NCI-H1092 treated with DMSO at 0.1 percent for 48 hours (cell line): ENCODE measurements at places on chromosomes 6 and 20.

- DNase-seq = peak; percentile 9
Observed at GRCh38 chr20:9359561-9360308, 154.7 kb upstream of the LAMP5 start.

GRCh38 chr6:92690997-92691599 lies 728.3 kb downstream of the EPHA7 start:
- no peak for DNase-seq

GRCh38 chr6:12013307-12013719 lies 1.2 kb downstream of the HIVEP1 start:
- peak; percentile 23 for DNase-seq

- DNase-seq = no peak
Observed at GRCh38 chr6:165178056-165178455, 131.3 kb downstream of the C6orf118 start.

DNA sequence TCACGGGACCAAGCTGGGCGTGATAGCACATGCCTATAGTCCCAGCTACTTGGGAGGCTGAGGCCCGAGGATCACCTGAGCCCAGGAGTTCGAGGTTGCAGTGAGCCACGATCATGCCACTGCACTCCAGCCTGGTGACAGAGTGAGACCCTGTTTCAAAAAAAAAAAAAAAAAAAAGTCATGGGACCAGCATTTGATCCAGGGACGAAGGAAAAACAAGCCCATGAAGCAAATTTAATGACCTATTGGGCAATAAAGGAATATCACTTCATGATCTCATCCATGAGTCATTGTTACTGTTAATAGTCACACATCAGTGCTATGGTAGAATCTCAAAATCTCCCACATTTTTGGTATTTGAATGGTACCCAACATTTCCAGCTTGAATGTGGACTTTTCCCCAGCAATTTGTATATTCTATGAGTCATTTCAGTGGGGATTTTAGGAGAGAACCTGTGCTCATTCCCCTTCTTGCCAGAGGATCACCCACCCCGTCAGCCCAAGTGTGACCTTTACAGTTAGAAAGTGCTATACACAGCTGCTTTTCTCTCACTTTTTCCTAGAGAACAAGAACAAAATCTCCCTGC lies 8.5 kb upstream of the SOD2 start:
- DNase-seq = no peak

DNA sequence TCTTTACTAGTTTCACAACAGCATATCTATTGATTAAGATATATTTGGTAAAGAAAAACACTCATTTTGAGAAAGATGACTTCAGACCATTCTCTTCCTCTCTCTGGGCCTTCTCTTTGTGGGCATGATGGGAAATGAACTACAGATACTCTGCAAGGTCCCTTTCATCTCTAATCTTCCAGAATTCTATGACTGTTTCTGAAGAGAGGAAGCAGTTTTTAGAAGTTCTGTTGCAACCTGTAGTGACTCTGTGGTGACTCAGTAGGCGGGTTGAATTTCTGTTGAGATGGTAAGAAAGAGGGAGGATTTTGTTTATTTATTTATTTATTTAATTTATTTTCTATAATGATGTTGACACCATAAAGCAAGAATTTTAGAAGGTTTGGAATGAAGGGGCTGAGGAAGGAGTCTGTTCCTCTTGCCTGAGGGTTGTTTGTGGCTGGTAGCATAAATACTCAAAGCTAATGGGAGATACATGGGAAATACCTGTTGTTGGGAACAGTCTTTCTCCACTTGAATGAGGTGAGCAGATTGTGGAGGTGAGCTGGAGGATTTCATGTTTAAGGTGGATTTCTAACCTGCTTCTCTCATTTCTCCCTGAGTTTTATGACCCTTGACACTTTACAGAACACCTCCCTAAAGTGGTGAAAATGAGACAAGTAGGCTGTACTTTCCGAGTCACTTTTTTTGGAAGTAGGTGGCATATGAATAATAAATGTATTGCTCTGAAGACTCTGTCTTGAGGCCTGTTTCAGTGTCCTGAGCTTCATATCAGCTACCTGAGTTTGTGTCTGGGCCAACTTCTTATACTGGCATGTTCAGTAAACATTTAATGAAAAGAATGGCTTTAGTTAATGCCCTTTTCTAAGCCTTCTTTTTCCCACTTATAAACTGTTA lies 15.0 kb downstream of the ACSS2 start:
- no peak for DNase-seq

DNA sequence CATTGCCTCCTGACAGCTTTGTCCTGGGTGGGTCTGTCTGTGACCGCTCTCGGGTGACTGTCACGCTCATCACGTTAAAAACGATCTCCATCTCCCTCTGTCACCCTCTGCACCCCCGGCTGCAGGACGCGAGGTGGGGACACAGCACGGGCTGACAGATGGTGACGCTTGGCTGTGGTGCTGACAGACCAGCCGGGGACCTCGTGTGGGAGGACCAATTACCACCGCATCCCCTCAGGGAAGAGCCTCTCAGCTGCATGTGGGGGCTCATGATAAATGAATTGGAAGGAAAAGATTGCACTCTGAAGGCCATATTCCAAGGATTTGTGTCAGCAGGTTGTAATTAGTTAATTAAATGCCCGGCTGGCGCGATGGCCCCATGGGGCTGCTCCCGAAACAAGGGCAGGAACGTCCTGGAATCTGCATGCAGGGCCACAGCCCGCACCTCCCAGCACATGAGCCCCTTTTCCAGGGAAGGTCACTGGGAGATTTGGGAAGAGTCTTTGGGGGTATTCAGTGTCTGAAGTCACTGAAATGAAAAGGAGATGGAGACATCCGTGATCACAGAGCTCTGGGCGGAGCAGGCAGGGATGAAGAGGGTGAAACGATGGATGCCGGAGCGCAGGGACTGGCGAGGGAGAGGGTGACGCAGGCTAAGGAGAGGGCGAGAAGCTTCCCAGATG lies 87.1 kb downstream of the ERMARD start:
- DNase-seq = no peak

DNA sequence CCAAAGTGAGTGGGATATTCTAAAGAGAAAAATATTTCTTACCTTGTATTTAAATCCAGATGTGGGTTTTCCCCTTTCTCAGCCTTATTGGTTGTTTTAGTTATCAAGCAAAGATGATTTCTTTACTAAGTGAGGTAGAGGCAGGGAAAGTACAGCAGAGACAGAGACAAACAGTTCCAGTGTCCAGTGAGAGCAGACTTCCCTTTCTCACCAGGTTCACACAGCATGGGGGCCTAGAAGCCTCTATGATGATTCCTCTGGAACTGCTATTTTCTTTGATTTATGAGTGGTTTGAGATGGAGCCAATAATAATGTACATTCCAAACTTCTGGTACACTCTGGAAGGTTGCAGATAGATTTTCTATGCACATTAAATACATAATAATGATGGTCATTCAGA lies 234.0 kb upstream of the MARCKS start:
- no peak for DNase-seq

DNA sequence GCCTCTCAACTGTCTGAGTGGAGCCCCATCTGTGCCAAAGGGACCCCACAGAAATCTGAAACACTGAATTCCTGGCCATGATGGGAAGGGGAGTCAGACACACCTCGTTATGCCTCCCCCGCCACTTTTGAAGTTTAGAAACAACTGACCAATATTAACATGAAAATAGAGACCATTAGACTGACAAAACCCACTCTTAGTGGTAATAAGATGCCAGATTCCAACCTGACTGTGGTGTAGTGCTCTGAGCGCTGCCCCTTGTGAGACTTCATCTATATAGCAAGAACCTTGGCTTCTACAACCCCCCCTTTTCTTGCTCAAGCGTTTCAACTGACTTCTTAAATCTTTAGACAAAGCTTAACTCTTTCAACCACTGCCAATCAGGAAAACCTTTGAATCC lies 46.1 kb upstream of the UNC93A start:
- DNase-seq = no peak

DNA sequence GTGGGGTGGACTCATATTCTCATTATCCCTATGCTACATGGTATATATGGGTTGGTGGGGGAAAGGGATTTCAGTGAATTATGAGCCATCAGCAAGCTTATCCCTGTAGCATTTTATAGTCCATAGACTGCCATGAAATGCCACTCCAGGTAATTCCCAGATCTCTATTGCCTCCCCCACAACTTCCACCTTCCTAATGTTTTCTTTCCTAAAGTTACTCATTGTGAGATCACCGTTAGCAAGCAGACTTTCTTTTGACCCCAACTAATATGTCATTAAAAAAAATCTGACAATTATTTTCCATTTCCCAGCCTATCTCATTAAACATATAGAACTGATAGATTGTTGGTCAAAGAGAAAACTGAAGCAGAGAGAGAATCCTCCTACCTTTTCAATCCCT lies 40.7 kb upstream of the TBX18 start:
- no peak for DNase-seq

GRCh38 chr6:63527658-63528514 lies 44.4 kb upstream of the LOC128125822 start:
- DNase-seq = no peak

DNA sequence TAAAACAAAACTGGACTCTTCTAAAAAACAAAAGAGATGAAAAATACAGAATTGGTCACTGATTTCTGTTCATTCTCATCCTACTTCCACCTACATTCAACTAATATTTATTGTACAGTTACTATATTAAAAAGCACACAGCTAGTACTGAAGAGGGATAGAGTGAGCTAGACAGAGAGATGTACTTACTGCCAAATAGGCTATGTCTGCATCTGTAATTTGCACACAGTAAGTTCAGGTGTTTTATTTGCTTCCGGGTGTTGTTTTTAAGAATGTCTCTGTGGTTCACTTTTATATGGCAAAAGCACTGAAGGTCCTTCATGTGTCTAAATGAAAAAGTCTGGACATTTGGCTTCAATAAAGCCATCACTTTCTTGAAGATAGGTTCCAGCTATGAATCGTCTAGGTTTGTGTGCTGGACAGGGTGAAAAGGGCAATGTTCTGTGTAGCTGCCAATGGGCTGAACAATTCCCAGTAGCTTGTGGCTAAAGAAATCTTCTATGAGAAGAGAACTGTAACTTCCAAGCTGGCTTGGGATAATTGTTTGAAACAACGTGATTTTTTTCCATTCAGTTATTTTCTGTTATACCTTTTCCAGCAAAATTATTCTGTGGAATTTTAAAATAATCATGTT lies 47.3 kb downstream of the EPB41L2 start:
- DNase-seq = no peak

DNA sequence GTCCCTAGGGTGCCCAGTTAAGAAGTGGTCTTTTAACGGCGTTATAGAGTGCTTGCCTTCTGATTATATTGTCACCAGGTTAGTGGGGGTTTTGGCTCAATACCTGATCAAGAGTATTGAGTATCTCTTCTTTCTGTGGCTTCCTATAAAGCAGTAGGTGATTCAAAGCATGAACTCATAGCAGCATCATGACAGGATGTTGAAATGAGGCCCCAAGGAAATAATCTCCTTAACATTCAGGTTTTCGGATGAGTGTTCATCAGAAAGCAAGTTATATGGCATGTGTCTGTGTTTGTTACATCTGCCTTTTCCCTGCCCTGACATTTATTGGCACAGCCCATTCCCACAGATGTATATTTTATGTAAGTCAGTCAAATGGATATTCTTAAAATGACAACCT lies 301.0 kb downstream of the FARS2 start:
- no peak for DNase-seq

GRCh38 chr20:59032713-59033059 lies 551 bp upstream of the ATP5F1E start:
- peak; percentile 85 for DNase-seq

DNA sequence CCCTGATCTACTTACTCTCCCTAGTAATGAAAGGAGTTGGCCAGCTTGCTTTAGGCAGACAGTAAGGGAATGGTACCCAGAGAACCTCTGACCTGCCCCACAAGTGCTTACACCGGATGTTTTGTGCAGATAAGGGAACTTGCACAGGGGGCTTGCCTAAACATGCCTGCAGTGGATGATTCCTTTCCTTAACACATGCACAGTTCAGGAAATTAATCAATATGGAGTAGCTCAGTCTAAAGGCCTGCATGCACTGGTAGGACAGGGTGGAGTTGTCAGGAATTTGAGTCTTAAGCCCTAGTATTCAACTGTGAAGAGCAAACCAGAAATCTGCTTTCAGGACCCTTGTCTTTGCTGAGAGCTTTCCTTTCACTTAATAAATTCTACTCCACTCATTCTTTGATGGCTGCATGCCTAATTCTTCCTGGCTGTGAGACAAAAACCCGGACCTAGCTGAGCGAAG lies 3.9 kb upstream of the TRIM38 start:
- DNase-seq = no peak

DNA sequence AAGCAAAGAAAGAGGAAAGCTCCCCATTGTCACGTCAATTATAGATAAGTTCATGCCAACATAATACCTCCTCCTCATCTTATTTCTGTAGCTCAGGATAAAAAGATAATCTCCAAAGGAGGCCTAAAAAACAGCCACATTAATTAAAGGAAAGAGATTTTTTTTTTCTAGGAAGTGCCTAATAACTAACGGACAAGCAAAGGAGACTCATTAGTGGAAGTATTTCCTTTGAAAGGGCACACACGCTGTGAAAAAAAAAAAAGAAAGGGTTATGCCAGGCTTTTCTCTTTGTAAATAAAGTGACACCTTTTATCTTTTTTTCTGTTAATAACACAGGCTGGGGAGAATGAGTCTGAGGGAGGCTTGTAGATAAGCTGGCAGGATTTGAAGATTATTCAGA lies 55.7 kb downstream of the PCSK2 start:
- DNase-seq = no peak

GRCh38 chr6:167577891-167578361 lies 248.8 kb upstream of the AFDN start:
- DNase-seq = no peak

GRCh38 chr6:46191961-46192360 lies 21.2 kb upstream of the ENPP5 start:
- DNase-seq = no peak

- peak; percentile 63 for DNase-seq
Observed at GRCh38 chr20:63498960-63499337, at the start of gene EEF1A2. TSS of gene EEF1A2 (minus strand) at chr20:63499083. CDS start at chr20:63497763, 1,320 bp downstream.

DNA sequence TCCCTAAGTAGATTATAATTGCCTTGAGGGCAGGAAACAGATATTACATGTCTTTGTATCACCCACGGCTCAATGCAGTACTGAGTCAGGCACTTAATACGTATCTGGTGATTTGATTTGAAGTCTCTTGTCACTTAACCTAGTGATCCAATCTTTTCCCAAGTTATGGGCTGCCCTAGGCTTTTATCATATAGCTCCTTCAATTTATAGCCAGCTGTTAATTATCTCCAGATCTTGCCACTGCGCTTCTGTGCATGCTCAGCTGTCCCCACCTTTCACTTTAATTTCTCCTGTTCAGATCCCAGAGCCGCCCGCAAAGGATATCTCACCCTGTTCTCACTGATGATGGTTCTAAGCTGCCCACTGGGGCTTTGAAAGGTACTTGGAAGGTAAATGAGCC lies 41.9 kb downstream of the SNHG17 start:
- DNase-seq = no peak

- peak; percentile 77 for DNase-seq
Observed at GRCh38 chr6:148972481-148972880, 225.7 kb downstream of the UST start.
